NCI-H1048 (cell line): ENCODE measurements at places on chromosomes 1 and 21.

GRCh38 chr1:203424861-203425662, 50.5 kb upstream of the PRELP start:
- no peak for DNase-seq

DNA sequence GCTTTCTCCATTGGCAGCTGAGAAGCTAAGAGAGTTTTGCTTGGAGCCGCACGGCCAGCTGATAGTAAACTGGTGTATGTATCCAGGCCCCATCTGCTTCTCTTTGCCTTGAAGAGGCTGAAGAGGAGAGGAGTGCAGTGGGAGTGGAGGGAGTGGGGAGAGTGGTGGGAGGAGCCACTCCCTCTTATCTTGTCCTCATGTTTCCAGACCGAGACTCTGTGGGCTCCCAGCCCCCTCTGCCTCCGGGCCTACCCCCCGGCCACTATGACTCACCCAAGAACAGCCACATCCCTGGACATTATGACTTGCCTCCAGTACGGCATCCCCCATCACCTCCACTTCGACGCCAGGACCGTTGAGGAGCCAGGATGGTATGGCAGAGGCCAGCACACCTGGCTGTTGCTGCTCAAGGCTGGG, 6.0 kb upstream of the LRRC71 start:
- DNase-seq = no peak

DNA sequence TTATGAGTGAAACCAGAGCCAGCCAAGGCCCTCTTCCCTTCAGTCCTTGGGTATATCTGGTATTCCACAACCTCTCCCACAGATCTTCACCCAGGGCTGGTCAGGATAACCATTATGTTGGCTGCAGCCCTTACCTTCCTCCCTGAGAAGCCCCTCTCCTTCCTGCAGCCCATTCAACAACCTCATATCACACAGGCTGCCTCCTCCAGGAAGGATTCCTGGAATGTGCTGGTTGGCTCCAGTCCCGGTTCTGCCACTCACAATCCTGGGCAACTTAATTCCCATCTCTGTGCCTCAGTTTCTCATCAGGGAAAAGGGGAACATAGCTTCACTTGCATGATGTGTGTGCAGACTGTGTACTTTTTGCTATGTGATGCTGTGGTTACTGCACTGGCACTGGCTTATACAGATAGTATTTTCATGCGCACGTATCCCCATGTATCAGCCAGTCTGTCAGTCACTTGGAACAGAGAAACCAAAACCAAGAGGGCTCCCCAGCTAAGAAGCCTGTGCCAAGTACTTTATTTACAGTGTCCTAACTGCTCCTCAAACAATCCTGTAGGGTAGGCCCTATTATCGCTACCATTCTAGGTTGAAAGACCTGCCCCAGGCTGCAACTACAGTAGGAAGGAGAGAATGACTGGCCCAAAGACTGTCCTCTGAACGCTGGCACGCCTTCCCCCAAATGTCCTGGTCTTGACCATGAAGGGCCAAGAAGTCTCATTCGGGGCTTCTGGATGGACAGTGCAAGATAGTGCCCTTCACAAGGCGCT, 39.9 kb upstream of the PPP1R15B start:
- DNase-seq = no peak

DNA sequence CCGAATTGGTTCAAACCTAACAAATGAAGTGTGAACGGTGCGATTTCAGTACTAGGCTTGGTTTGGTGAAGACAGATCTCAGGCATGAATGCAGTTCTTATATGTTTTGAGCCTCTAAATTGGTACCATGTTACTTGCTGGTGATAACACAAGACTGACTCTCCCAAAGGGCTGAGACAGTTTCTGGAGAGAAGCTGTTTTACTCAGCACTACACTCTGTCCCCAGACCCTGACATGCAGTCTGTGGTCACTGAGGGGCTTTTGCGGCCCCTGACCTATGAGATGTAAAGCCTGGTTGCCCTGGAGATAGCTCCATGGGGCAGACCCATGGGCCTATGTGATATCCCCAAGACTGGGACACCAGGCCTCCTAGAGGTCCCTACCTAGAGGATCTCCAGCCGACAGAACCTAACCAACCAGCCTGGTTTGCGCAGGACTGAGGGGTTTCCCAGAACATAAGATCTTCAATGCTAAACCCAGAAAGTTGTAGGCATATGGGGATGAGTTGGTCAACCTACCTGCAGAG, 19.4 kb upstream of the FOXE3 start:
- no peak for DNase-seq

DNA sequence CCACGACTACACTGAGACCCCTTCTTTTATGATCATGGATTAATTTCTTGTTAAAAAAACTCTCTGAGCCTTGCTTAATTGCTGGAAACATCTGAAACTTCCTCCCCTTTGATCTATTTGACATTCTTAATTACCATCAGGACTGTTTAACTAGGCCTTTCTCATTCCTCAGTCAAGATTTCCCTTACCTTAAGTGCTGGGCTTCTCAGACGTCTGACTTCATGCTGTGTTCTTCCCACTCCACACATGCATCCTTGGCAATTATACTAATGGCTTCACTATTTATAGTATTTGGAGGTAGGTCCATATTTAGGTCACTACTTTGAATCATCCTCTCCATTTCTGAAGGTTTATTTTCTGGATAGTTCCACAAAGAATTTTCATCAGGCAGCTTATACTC, 341.3 kb upstream of the TMPRSS15 start:
- DNase-seq = no peak

DNA sequence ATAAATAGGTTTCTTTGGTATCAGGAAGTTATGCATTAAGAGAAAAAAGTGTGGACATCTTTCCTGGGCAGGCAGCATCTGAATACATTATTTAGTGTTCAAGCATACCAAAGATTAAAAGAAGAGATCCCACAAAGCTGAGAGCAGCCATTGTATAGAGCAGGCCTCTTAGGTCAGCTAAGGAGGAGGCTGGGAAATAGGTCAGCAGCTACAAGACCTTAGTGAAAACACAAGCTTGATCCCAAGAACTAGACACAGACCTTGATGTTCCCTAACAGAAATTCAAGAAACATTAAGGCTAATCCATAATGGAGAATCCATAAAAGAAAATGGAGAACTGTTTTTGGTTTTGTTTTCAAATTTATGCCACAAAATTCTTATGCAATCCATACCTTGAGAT, 135.3 kb upstream of the DPT start:
- no peak for DNase-seq

DNA sequence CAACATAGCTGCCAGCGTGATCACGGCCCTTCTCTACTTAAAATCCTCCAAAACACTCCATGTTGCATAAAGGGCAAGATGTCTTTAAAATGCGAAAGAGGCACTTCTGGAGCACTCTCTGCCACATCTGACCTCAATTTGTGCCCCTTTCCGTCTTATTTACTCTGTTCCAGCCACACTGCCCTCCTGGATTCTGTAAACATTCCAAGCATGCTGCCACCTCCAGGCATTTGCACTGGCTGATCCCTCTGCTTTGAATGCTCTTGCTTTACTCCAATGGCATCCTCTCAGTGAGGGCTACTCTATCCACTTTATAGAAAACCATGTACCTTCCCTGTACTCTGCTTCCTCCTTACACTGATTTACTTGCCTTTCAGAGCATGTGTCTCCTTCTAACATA, 5.3 kb upstream of the RGS7 start:
- no peak for DNase-seq

GRCh38 chr1:2091611-2092604, 41.7 kb downstream of the PRKCZ start:
- DNase-seq = no peak

- DNase-seq = no peak
Observed at GRCh38 chr1:38431535-38432376, 385.2 kb upstream of the POU3F1 start.

DNA sequence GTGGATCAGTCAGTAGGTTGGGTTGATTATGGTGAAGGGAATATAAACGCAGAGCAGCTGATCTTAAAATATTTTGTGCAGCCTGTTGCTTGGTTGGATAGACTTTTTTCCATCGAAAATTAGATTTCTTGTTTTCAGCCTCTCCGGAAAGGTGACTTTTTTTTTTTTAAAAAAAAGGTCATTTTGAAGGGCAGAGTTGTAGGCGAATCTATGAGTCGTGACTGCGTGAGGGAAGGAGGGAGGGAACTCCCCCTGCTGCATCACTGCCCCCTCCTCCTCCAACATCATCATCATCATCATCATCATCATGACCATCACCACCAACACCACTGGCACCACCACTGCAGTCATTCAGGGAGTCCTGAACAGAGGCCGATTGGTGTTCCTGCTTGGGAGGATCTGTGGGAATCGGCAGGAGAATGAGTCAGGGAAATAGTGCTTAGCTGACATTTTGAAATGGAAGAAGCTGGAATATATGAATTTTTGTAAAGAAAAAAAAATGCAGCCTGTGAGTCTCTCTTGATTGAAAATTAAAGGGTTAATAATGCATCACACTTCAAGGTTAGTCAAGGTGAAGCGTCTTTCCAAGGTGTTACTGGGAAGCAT, 1.2 kb downstream of the ATP1B1 start:
- no peak for DNase-seq

- no peak for DNase-seq
Observed at GRCh38 chr1:164767752-164768402, 208.9 kb downstream of the PBX1 start.

- DNase-seq = no peak
Observed at GRCh38 chr1:75392278-75392677, 218.6 kb downstream of the SLC44A5 start.

DNA sequence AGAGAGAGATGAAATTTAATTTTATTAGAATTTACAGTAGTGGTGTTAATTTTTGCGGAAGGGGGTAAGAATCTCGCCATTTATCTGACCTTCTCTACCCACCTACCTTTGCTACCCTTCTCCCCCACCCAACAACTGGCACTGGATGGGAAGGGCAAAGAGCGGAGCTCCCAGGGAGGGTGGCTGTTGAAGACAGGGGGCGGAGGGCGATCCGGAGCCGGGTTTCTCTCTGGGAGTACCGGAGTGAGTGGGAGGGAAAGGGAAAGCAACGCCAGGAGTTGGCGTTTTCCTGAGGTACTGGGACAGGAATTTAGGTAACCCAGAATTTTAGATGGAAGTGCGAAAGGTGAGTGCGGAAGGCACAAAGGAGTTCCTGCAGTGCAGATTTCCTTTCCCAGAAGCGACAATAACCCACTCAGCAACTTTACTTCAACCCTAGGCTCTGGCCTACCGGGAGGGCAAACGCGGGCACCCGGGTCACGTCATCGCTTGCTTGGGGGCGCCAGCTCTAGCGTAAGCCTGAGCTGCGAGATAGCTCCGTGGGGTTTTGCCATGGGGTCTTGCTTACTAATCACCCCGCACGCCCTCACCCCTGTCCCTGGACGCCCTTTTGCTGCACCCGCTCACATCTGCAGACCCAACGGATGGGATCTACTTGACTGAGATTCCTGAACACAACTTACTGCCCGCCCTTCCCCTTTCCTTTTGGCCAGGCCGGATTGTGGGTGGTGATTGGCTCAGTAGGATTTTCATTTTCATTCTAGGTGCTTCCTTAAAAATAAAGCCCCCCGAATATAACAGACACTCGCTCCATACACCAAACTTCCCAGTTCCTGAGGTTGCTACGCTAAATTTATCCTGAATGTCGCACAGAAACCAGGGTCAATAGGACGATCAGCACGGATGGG, 413.0 kb upstream of the ESRRG start:
- no peak for DNase-seq

DNA sequence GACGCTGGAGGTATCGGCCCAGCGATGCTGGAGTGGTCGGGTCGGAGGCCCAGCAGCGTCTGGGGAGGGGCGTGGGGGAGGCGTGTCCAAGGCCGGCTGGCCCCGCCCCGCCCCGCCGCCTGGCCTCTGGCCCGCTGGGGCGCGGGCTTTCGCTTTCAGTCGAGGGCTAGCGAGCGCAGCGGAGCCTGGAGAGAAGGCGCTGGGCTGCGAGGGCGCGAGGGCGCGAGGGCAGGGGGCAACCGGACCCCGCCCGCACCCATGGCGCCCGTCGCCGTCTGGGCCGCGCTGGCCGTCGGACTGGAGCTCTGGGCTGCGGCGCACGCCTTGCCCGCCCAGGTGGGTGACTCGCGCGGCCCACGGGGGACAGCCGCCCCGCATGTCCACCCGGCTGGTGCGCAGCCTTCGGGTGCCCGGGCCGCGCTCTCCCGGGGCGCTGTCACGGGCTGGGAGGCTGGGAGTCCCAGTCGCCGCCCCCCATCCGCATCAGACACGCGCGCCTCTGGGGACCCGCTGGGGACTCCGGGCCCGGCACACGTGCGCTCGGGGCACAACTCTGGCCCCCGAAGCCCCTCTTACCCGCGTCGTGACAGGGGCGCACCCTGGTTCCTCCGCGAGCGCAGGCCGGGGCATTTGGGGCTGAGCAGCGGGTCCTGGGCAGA, at the start of gene TNFRSF1B:
Gene TNFRSF1B (plus strand): TSS at position 158 of the 659 bp plus-strand sequence. CDS start 101 bp downstream, at position 259.
- no peak for DNase-seq

GRCh38 chr21:41926117-41926806, 27.6 kb downstream of the C2CD2 start:
- no peak for DNase-seq

GRCh38 chr1:111706921-111707320, 32.3 kb downstream of the INKA2 start:
- DNase-seq = no peak

- DNase-seq = no peak
Observed at GRCh38 chr1:22398656-22399420, 52.8 kb upstream of the ZBTB40 start.

GRCh38 chr1:23019863-23020625, 776 bp downstream of the KDM1A start:
- no peak for DNase-seq

GRCh38 chr1:36529769-36530260, 47.1 kb upstream of the CSF3R start:
- DNase-seq = no peak

DNA sequence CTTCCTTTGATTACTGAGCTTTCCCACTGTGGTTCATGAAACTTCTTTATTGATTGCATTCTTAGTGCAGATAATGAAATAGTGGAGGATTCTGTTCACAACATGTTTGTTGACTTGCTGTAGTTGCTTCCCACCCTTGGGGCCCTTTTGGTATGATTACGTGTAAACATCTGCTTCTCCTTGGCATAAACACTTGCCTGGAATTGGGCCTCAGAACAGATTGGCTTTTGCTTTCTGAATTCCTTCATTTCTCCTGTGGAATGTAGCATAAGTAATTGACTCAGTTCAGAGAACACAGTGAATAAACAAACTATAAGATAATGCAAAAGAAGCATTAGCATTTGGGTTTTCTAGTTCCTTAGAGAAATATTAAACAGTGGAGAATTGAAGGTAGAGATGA, 59.5 kb upstream of the LAMC2 start:
- no peak for DNase-seq

GRCh38 chr1:151710187-151710840, 6.3 kb downstream of the CELF3 start:
- no peak for DNase-seq
